ENCODE measurements at places on chromosomes 1 and 21. TPM values are rescaled to one million over a fixed set of nuclear protein-coding genes. Genes with fewer than 3 reads are reported as not detected.
A peak's percentile ranks its signal among the peaks of the same experiment; 100 is the strongest.

DNA sequence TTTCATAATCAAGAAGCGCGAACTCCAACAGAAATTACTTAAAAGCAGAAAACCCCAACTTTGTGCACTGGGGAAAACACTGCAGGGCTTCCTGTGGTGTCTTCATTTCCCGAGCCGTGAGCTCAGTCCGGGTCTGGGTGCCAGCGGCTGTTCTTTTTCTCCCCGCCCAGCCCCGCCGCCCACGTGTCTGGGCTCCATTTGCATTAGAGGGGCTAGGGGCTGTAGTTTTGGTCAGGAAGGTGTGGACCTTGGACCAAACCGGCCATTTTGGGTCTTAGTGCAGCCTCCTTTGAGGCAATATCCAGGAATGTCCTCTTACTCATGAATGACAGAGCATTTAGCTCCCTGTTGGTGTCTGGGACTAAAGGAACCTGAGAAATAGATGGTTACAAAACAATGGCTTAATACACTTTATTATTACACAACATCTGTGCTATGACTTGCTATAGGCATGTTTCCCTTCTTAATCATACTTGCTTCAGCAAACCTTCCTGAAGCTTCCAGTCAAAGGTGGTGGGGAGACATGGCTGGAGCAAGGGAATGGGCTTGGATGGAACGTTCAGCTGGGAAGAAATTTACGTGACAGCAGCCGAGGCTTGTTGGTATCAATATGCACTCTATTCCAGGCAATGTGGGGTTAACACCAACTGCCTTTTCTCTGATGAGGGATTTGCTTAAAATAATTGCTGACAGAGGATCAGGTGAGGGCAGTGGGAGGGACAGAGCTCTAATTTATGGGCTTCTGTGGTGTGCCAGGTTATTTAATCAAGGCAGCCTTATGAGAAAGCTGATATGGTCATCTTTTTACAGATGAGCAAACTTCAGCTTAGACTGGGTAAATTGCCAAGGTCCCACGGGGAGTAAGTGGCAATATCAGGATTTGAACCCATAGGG, 1.1 kb downstream of the AGTRAP start:
- H3K27me3 ChIP-seq, result no peaks in the 10 kb centered on the region
- peaks cover 20% of the 10 kb centered on the region for H3K4me1 ChIP-seq
- no peaks in the 10 kb centered on the region for H3K36me3 ChIP-seq
- peak overlapping the region; percentile 84 for H3K27ac ChIP-seq
- peak; percentile 66 for DNase-seq
- H3K4me3 ChIP-seq, result peak overlapping the region; percentile 93

GRCh38 chr1:186626356-186626932, 53.8 kb downstream of the PTGS2 start:
- no peaks in the 10 kb centered on the region for H3K27me3 ChIP-seq
- no peak for DNase-seq
- H3K4me1 ChIP-seq, result no peaks in the 10 kb centered on the region
- H3K4me3 ChIP-seq, result no peak overlapping the region
- no peaks in the 10 kb centered on the region for H3K36me3 ChIP-seq

DNA sequence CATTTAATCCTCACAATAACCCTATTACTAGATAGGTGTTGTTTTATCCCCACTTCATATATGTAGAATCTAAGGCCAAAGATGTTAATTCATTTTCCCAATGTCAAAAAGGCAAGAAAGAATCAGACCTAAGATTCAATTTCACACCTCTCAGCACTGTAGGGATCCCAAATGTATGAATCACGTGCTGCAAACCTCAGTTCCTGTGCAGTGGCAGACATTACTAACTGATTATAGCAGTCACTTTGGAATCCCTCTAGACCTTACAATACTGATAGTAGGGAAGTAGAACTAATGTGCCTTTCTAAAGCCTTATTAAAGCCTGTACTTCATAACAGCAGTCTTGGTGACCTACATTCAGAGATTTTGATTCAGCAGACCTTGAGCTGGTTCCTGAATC, 2.3 kb downstream of the C1orf87 start:
- no peaks in the 10 kb centered on the region for H3K36me3 ChIP-seq
- H3K27me3 ChIP-seq, result peaks cover 16% of the 10 kb centered on the region
- no peak overlapping the region for H3K27ac ChIP-seq
- no peaks in the 10 kb centered on the region for H3K4me1 ChIP-seq
- DNase-seq, result no peak

- no peaks in the 10 kb centered on the region for H3K27me3 ChIP-seq
- H3K4me3 ChIP-seq, result no peak overlapping the region
- no peak overlapping the region for H3K27ac ChIP-seq
- peak; percentile 40 for DNase-seq
- peaks cover 43% of the 10 kb centered on the region for H3K36me3 ChIP-seq
- H3K4me1 ChIP-seq, result no peaks in the 10 kb centered on the region
Measured at GRCh38 chr21:32599526-32599925, 12.7 kb downstream of the CFAP298 start.

DNA sequence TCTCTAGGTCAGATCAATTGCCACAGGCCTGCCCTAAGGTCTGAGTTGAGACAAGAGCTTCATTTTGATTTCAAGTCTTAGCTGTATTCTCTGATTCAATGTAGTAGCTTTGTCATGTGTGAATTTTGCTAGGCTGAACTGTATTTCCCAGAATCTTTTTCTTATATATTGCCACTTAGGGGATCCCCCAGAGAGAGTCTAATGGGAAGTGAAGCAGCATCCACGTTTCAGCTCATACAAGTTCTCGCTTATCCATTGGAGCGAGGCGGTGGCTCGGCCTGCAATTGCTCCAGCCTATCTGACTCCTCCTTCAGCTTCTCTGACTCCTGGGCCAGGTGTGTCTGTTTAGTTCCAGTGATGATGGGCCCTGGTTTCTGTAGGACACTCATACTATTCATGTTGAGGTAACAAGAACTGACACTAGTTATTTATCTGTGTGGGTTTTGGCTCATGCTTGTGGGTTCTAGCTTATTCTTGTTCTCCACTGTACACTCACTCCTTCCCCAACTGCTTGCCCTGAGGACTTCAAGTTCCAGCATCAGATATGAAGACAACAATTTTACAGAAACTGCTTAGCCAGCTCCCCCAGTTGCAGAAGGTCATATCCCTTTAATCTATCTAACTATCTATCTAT, 48.2 kb downstream of the TBX19 start:
- peaks cover 9% of the 10 kb centered on the region for H3K4me1 ChIP-seq
- H3K36me3 ChIP-seq, result no peaks in the 10 kb centered on the region
- no peaks in the 10 kb centered on the region for H3K27me3 ChIP-seq
- DNase-seq, result no peak

Gene SH2D5
- polyA plus RNA-seq, result 0.64 TPM

Gene CLIC6
- 0.32 TPM for polyA plus RNA-seq

- H3K27me3 ChIP-seq, result no peaks in the 10 kb centered on the region
- H3K4me3 ChIP-seq, result no peak overlapping the region
Measured at GRCh38 chr1:236733653-236734052, 47.4 kb downstream of the ACTN2 start.

GRCh38 chr1:19921310-19921709, 2.1 kb downstream of the PLA2G2E start:
- H3K27me3 ChIP-seq, result no peaks in the 10 kb centered on the region
- H3K27ac ChIP-seq, result no peak overlapping the region
- H3K36me3 ChIP-seq, result no peaks in the 10 kb centered on the region
- H3K4me3 ChIP-seq, result no peak overlapping the region
- no peaks in the 10 kb centered on the region for H3K4me1 ChIP-seq
- DNase-seq, result no peak

Gene FLG
- polyA plus RNA-seq, result not detected

GRCh38 chr1:183638649-183639387, 3.2 kb upstream of the ARPC5 start:
- H3K4me3 ChIP-seq, result no peak overlapping the region
- no peak for DNase-seq
- H3K27me3 ChIP-seq, result no peaks in the 10 kb centered on the region
- H3K27ac ChIP-seq, result no peak overlapping the region

DNA sequence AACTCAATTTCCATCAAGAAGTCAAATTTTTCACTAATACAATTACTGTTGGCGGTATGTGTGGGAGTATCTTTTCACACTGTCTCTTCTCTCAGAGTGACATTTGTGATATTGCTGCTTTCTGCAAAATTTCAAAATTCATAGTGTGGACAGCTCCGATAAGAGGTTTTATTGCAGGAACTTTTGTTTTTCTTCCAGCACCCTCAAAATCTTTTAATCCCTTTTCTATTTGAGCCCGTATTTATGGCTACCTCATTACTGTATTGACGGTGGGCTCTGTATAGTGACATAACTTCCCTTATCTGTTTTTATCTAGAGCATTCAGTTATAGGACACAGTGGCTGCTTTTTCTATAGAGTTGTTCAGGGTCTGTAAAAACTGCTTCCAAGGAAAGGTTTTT, 794.4 kb upstream of the TMPRSS15 start:
- DNase-seq, result no peak
- H3K36me3 ChIP-seq, result no peaks in the 10 kb centered on the region
- no peak overlapping the region for H3K4me3 ChIP-seq
